HFFc6 (cell line): ENCODE measurements at places on chromosomes 4 and X. TPM values are rescaled to one million over a fixed set of nuclear protein-coding genes. Genes with fewer than 3 reads are reported as not detected.

DNA sequence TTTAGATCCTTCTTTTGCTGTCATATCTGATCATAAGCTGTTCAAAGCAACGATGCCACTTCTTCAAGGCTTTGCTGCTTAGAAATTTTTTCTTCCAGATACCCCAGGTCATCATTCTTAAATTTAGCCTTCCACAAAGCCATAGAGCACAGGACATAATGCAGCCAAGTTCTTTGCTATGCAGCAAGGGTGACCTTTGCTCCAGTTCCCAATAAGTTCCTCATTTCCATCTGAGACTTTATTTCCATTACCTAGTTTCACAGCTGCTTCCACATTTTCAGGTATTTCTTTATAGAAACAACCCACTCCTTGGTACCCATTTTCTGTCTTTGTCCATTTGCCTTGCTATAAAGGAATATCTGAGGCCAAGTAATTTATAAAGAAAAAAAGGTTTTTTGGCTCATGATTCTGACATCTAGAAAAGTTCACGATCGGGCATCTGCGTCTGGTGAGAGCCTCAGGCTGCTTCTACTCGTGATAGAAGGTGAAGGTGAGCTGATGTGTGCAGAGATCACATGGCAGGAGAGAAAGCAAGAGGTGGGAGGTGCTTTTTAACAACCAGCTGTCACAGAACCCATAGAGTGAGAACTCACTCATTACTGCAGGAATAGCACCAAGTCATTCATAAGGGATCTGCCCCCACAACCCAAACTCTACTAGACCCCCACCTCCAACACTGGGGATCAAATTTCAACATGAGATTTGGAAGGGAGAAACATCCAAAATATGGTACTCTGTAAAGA is 11.8 kb upstream of the TASL start:
- H3K27me3 ChIP-seq: no peaks in the 10 kb centered on the region
- H3K4me1 ChIP-seq: no peaks in the 10 kb centered on the region
- no peak overlapping the region for H3K4me3 ChIP-seq
- no peak for DNase-seq

- peaks cover 60% of the 10 kb centered on the region for H3K4me1 ChIP-seq
- DNase-seq: peak; percentile 4
- peak overlapping the region; percentile 76 for H3K4me3 ChIP-seq
- peak overlapping the region; percentile 86 for H3K27ac ChIP-seq
- 0 out of 2 replicates have a peak, but pooled peaks cover 2% of the 10 kb centered on the region for H3K27me3 ChIP-seq
Measured at GRCh38 chr4:176443646-176444409, 124.1 kb downstream of the SPCS3 start.

Gene TKTL2
- total RNA-seq: not detected in 3 replicates

Gene H2BW2
- not detected in 3 replicates for total RNA-seq

DNA sequence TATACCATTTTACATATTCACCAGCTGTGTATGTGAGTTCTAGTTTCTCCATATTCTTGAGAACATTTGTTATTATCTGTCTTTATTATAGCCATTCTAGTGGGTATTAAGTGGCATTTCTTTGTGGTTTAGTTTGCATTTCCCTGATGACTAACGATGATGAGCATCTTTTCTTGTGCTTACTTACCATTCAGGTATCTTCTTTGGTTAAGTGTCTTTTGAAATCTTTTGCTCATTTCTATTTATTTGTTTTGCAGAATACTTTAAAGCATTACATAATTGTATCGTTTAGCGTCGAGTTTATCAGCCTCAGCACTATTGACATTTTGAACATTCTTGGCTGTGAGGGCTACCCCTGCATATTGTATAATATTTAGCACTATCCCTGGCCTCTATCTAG is 85.4 kb downstream of the FRMPD4 start:
- no peaks in the 10 kb centered on the region for H3K27me3 ChIP-seq
- peak; percentile 70 for DNase-seq
- H3K4me3 ChIP-seq: no peak overlapping the region
- H3K36me3 ChIP-seq: peaks cover 12% of the 10 kb centered on the region; the same call in 1 of the 2 replicates

DNA sequence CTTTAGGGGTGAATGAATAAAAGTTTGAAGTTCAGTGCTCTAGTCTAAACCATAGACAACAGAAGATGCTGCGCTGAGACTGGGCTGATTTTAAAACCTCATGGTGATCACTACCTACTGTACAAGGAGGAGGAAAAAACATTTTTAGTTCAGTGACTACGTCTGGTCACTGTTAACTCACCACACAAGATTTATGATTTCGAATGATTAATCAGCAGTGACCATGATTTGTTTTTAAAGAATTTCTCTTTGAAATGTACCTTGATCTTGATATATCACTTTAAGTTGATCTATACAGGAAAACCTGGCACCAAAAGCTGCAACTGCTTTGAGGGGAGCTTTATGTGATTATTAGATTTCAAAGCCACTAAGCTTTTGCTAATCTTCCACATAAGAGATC is 286.3 kb downstream of the PDGFC start:
- H3K27me3 ChIP-seq: no peaks in the 10 kb centered on the region
- H3K4me1 ChIP-seq: peaks cover 37% of the 10 kb centered on the region
- peak; percentile 22 for DNase-seq
- peak overlapping the region; percentile 57 for H3K4me3 ChIP-seq

GRCh38 chrX:115233497-115234455 is at the start of gene LRCH2:
TSS of gene LRCH2 (minus strand) at chrX:115234096. CDS start at chrX:115234041, 55 bp downstream.
- DNase-seq: peak; percentile 5
- H3K4me3 ChIP-seq: peak within 1 kb of the TSS; percentile 92
- H3K4me1 ChIP-seq: peaks cover 51% of the 10 kb centered on the region

DNA sequence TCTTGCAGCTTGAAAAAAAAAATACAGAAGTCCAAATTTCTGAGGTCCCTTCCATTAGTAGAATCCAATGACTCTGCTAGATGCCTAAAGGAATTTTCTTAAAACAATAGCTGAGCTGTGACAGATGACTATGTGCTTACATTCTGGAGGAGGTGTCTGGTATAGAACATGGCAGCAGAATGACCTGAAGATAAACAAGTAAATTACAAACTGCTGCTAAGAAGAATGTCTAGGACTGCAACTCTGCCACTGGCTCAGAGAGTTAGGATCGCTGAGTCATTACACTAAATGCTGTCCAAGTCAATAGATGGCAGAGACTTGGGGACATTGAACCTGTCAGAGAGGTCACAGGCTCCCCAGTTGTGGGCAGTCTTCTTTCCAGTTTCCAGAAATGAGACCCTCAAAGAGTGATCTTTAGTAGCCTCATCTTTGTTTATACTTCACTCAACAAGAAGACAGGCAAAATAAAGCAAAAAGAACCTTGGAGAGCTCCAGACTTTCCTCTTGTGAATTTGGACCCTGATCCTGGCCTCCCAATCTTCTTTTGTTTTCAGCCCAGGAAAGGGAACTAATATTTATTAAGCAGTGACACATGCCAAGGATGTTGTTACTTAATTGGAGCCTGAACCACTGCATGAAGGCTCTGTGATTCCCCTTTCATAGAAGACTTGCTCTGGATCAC is 56.4 kb upstream of the SCML1 start:
- H3K27me3 ChIP-seq: no peaks in the 10 kb centered on the region; the same call in none of the 2 replicates
- H3K4me1 ChIP-seq: peaks cover 17% of the 10 kb centered on the region
- H3K27ac ChIP-seq: peak overlapping the region; percentile 46; the same call in 1 of the 2 replicates
- DNase-seq: peak; percentile 60

GRCh38 chr4:163939597-163939996 is 445.1 kb downstream of the TMA16 start:
- H3K27ac ChIP-seq: no peak overlapping the region
- H3K36me3 ChIP-seq: no peaks in the 10 kb centered on the region
- DNase-seq: no peak
- no peaks in the 10 kb centered on the region for H3K4me1 ChIP-seq

DNA sequence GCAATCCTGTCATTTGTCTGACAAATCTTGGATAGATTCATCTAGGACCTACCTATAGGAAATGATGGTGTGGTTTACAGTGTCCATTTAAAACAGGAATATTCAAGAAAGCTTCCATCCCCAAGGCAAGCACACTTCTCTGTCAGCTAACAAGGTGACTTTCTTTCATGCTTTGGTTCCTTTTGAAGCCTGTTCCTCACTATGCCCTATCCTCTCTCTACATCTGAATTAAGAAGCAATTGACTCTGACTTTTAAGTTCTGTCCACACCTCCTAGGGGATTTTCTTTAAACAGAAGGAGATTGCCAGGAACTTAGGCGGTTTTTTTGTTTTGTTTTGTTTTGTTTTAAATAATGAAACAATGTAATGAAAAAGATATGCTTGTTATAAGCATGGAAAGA is 1181.4 kb upstream of the TENM3 start:
- no peak overlapping the region for H3K4me3 ChIP-seq
- no peak for DNase-seq
- no peaks in the 10 kb centered on the region for H3K36me3 ChIP-seq
- H3K27ac ChIP-seq: no peak overlapping the region

GRCh38 chr4:185101354-185101890 is 41.6 kb upstream of the SLC25A4 start:
- H3K27ac ChIP-seq: no peak overlapping the region
- H3K4me1 ChIP-seq: no peaks in the 10 kb centered on the region
- no peak overlapping the region for H3K4me3 ChIP-seq
- H3K27me3 ChIP-seq: peaks cover 17% of the 10 kb centered on the region
- no peaks in the 10 kb centered on the region for H3K36me3 ChIP-seq
